ENCODE measurements at places on chromosomes 3 and 15.

DNA sequence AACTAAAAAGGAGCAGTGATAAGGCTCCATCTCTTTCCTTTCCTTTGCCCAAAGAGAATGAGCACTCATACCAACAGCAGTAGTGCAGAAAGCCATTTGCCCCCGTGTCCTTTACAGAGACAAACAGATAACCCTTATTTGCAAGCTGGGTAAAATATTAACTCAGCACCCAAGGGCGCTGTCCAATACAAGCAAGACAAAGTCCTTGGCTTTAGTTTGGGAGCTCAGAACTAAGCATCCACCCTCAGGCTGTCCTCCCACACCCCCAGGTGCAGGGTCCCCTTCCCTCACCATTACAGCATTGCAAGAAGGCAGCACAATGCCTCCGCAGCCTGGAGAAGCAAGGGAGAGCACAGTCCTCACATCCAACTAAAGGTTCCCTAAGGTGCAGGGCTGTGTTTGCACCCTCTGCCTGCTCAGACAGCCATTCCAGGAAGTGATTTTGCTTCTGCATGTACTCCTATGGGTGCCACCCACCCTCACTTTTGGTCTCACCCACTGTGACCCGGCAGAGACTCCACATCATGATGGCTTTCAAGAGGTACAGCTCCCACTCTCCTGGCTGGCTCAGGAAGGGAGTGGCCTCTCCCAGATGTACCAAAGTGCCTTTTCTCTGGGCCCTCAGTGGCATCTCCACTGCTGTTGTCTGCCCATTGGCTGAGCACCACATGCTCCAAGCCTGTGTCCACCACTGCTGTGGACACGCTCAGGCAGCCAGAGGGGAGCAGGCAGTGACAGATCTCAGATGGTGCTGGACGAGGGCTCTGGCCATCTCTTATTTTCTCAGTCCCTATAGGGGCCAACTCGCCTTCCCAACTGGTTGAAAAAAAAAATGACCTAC lies 34.1 kb upstream of the HES1 start:
- no peak for DNase-seq
- no peak overlapping the region for H3K4me3 ChIP-seq
- peaks cover 14% of the 10 kb centered on the region for H3K4me1 ChIP-seq
- H3K27ac ChIP-seq: no peak overlapping the region

DNA sequence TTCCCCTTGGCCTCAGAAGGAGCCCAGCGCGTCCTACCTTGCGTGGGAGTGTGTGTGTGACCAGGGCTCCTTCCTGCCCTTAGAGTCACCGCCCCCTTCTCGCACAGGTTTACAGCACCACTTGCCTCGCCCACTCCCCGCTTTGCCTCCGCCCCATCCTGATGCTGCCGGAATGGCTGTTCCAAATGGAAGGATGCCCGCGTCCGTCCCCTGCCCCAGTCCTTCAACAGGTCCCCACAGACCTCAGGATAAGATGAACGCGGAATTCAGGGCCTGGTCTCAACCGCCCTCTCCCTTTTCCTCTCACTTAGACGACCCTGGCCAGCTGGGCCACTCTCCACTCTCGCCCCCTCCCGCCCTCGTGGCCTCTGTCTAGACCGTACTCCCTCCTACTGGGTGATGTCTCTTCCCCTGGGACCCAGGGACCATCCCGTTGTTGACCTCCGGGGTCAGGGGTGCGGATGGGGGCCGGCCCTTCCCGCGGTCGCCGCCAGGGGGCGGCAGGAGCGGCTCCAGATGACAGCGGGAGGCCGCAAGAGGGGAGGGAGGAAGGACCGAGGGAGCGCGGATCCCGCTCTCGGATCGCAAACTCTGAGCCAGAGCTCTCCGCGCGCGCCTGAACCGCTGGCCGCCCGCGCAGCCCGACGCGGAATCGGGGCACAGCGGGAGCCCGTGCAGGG lies at the start of gene THSD4:
Gene THSD4, plus strand, starts transcription at position 585 of the 680 bp plus-strand sequence.
- H3K27me3 ChIP-seq: no peaks in the 10 kb centered on the region
- H3K36me3 ChIP-seq: no peaks in the 10 kb centered on the region
- H3K27ac ChIP-seq: peak within 1 kb of the TSS; percentile 94
- peaks cover 3% of the 10 kb centered on the region for H3K4me1 ChIP-seq

DNA sequence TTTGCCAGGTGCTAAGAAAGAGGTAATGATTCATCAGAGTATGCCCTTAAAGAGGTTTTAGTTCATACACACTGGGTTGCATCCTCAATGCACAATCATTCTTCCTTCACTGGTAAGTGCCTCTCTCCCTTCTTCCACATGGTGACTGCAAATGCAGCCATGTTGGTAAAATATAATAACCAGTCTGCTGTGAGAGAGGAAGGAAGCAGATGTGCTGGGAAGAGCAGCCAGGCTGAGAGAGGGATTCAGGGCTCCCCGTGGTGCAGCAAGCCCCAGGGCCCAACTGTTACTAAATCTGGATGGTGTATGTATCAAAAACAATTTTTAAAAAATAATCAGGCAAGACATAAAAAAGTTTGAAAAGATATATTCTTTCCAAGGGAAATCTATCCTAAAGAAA lies 498.1 kb downstream of the MAGI1 start:
- no peak overlapping the region for H3K27ac ChIP-seq
- no peak for DNase-seq
- no peaks in the 10 kb centered on the region for H3K27me3 ChIP-seq
- no peaks in the 10 kb centered on the region for H3K36me3 ChIP-seq
- no peaks in the 10 kb centered on the region for H3K4me1 ChIP-seq

DNA sequence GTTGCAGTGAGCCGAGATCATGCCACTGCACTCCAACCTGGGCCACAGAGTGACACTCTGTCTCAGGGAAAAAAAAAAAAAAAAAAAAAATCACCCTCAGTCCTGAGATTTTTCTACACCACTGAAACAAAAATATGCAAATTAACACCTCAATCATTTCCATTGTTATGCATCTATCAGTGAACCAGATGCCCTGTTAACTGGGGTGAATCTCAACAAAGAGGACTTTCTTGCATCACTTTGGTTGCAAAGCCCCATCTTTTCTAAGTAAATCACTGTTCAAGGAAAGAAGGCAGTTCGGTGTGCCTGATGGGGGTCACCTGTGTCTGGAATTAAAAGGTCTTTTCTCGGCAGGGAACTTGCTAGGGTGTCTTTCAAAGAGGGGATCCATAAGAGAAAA lies 421.6 kb downstream of the EPHB1 start:
- DNase-seq: no peak
- no peaks in the 10 kb centered on the region for H3K27me3 ChIP-seq
- H3K4me3 ChIP-seq: no peak overlapping the region
- H3K4me1 ChIP-seq: no peaks in the 10 kb centered on the region
- no peaks in the 10 kb centered on the region for H3K36me3 ChIP-seq
- no peak overlapping the region for H3K27ac ChIP-seq

DNA sequence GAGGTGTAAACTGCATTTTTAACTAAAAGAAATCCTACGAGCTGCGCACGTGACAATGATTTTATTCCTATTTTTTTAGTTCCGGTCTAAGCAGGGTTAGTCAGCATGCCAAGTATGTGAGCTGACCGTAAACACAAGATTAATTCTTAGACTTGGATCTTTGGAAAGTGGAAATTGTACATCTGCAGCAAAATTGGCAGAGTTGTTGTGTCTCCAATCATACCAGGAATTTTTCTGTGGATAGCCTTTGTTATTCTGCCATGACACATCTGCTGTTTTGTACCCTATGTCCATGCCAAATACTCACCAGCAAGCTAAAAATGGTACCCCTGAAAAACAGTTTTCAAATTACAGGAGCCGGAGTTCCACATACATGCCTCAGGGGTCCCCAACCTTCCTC lies 562.5 kb downstream of the UNC13C start:
- H3K27me3 ChIP-seq: no peaks in the 10 kb centered on the region
- H3K27ac ChIP-seq: peak overlapping the region; percentile 44
- no peaks in the 10 kb centered on the region for H3K36me3 ChIP-seq
- H3K4me1 ChIP-seq: no peaks in the 10 kb centered on the region

DNA sequence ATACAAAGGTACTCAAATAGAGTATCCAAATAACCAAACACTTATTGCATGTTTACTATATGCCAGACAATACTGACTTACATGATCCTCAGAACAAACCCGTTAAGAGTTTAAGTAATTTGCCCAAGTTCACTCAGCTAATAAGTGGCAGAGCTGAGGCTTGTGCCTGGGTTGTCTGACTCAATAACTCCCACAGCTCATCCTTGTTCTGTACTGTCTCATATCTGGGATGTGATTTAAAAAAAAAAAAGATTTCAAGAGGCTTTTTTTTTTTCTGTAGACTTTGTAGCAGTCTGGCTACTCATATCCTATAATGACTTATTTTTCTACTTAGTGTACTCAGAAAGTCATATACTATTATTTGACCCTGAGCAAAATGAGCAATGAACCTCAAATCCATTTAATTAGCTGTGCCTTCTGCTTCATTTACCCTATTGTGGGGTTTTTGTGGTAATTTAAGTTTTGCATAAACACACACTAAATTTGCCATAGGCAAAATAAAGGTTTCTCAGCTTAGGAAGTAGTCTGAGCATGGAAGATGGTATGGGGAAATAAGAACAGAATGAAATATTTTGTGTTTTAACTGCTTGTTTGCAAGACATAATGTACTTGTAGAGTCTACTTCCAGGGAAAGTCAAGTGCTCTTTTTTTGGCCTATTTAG lies 3.1 kb downstream of the NSUN3 start:
- H3K36me3 ChIP-seq: peaks cover 7% of the 10 kb centered on the region
- H3K27ac ChIP-seq: no peak overlapping the region
- H3K27me3 ChIP-seq: no peaks in the 10 kb centered on the region

- H3K4me3 ChIP-seq: no peak overlapping the region
- no peak overlapping the region for H3K27ac ChIP-seq
- no peaks in the 10 kb centered on the region for H3K36me3 ChIP-seq
- no peaks in the 10 kb centered on the region for H3K27me3 ChIP-seq
- DNase-seq: no peak
Measured at GRCh38 chr15:72369964-72370363, 5.8 kb downstream of the HEXA start.

- peak overlapping the region; percentile 94 for H3K27ac ChIP-seq
- no peaks in the 10 kb centered on the region for H3K27me3 ChIP-seq
- no peak for DNase-seq
Measured at GRCh38 chr15:101167411-101167752, 84.5 kb downstream of the CHSY1 start.

- peak; percentile 22 for DNase-seq
- H3K4me3 ChIP-seq: no peak overlapping the region
- H3K36me3 ChIP-seq: peaks cover 45% of the 10 kb centered on the region
- no peak overlapping the region for H3K27ac ChIP-seq
Measured at GRCh38 chr15:75594276-75594675, 15.2 kb upstream of the PTPN9 start.

DNA sequence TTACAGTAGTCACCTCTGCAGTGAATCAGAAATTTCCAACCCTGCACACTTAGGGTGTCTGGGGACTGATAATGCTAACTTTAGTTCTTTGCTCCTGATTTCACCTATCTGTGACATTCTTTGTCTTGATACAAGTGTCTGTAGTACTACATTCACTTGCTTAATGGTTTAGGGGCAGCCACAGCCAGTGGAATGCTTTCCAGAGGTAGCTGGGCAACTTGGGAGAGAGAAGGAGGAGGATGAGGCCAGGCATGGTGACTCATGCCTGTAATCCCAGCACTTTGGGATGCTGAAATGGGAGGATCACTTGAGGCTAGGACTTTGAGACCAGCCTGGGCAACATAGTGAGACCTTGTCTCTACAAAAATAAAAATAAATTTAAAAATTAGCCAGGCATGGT lies 8.5 kb downstream of the BAHD1 start:
- no peaks in the 10 kb centered on the region for H3K27me3 ChIP-seq
- H3K27ac ChIP-seq: no peak overlapping the region
- H3K36me3 ChIP-seq: no peaks in the 10 kb centered on the region
- H3K4me1 ChIP-seq: peaks cover 7% of the 10 kb centered on the region
- no peak overlapping the region for H3K4me3 ChIP-seq
